Activated T-helper 1 cell treated with Interleukin-2 at 50 U/mL for 16 hours (primary cell): ENCODE measurements at places on chromosomes 12 and 14.

- no peak for DNase-seq
These were observed 16.1 kb upstream of the ADSS1 start for GRCh38 chr14:104707608-104708595.

DNA sequence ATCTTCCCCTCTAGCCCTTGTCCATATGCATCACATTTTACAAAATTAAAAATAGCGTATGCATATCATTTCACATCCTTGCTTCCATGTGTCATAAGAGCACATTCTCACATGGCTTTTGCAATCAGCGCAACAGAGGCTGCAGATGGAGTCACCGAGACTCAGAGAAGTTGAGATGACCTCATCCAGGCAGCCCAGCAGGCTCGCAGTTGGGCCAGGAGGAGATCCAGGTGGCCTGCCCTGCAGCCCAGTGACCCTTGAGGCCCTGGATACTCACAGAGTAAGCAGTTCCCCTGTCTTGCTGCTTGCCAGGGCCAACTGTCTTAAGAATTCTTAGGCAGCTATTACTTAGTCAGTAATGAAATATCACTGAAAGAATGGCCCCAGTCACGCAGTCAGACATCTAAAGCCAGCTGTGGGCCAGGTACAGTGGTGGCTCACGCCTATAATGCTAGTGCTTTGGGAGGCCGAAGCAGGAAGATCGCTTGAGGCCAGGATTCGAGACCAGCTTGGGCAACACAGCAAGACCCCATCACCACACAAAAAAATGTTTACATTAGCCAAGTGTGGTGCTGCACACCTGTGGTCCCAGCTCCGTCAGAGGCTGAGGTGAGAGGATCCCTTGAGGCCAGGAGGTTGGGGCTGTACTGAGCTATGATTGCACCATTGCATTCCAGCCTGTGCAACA is 9.1 kb downstream of the CAMKK2 start:
- DNase-seq = no peak

- no peak for DNase-seq
These were observed 241.6 kb upstream of the NOVA1 start for GRCh38 chr14:26839481-26839880.

DNA sequence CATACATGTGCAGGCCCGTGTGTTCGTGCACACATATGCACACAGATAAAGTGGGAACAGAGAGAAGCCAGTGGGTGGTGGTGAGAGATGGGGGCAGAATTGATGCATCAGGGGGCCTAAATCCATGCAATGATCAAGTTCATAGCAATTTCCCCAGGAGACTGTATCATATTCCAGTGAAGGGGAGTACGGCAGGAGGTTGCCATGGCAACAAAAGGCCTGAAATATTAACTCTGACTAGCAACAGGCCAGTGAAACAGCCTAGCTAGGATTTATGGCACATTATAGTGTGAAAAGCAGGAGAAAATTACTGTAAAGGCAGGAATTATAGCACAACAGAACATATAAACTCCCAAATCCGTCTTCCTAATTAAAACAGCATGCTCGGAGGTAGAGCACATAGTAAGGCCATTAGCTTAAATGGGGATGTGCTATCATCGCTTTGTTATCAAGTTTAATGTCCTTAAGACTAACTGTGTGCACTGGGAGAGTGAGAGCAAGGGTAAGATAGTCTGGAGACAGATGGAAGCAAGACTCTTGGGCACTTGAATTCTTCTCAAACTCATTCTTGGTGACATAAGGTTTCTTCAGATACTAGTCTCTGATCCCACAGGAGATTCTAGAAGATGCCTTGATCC is 806.3 kb downstream of the DIO2 start:
- DNase-seq = no peak

GRCh38 chr12:97275256-97275655 is 187.3 kb upstream of the RMST start:
- no peak for DNase-seq

GRCh38 chr14:96940009-96940408 is 142.8 kb downstream of the VRK1 start:
- no peak for DNase-seq

- no peak for DNase-seq
These were observed 98.7 kb downstream of the WIF1 start for GRCh38 chr12:65022421-65022820.

- no peak for DNase-seq
These were observed 112.3 kb upstream of the NCOR2 start for GRCh38 chr12:124679533-124680371.

DNA sequence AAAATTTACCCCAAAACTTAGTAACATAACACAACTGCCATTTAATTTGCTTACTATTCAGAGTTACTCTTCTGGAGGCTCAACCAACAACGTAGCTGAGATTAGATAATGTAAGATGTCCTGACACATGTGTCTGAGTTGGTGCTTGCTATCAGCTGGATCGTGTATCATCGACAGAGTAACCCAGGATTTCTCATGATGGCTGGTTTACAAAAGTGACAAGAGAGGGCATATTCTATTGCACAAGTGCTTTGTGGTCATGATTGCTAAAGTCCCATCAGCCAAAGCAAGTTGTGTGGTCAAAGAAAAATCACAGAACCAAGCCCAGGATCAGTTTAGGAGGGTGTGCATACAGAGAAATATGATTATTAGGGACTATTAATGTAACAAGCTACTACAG is 73.4 kb downstream of the CAPZA3 start:
- DNase-seq = no peak

GRCh38 chr14:55333711-55334485 is 62.7 kb downstream of the FBXO34 start:
- no peak for DNase-seq

- DNase-seq = no peak
These were observed 329.8 kb downstream of the CACNA1C start for GRCh38 chr12:2382370-2383155.

- DNase-seq = no peak
These were observed 144.3 kb downstream of the CHST11 start for GRCh38 chr12:104600790-104601739.

GRCh38 chr14:100393362-100393761 is 70.2 kb downstream of the SLC25A47 start:
- no peak for DNase-seq

GRCh38 chr12:109523071-109523470 is 45.6 kb downstream of the UBE3B start:
- DNase-seq = no peak

DNA sequence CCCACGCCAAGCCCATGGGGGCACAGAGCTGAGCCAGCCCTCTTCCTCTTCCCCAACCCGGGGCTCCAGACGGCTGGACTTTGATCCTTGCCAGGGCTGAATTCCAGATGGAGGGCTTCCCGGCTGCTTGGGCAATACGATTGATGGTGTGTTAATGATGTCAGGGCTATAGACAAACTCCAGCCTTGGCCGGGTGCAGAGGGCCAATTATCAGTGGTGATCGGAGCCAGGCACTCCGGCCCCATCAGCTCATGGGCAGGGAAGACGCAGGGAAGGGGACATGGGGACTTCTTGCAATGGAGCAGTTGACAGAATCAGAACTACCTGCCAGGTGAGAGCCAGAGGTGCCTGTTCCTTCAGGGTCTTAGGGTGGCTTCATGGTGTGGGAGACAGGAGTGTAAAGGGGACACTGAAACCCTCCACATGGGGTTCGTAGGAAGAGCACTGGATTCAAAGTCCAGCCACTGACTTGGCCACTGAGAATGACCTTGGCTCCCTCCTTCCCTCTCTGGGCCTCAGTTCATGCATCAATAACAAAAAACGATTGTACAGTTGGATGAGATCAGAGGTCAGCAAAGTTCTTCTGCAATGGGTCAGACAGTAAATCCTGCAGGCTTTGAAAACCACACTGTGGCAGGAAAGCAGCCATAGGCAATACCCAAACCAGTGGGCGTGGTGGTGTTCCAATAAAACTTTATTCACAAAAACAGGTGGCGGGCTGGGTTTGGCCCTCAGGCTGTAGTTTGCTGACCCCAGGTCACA is 333.7 kb downstream of the MED13L start:
- no peak for DNase-seq

DNA sequence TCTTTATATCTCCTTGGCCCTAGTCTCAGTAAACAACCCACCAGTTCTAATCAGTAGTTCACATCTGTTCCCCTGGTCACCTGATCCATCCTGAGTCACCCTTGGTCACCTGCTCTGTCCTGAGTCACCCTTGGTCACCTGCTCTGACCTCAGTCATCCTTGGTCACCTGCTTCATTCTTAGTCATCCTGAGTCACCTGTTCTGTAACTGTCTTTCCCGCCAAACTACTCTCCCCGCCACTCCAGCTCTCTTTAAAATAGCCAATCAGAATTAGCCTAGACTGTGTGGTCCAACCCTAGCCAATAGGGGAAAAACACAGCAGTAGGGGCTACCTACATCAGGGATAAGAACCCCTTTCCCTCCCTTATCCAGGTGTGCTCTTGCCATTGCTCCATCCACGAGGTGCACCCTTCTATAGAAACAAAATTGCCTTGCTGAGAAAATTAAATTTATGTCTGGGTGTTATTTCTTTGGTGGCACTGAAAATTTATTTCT is 245.4 kb upstream of the DIO3 start:
- DNase-seq = no peak

GRCh38 chr12:124689631-124690030 is 122.2 kb upstream of the NCOR2 start:
- DNase-seq = no peak

GRCh38 chr12:13036881-13037280 is 7.3 kb upstream of the FAM234B start:
- DNase-seq = no peak
